ENCODE measurements at places on chromosomes 2 and 18.

- DNase-seq = no peak
These were observed 5.6 kb downstream of the FOSL2 start for GRCh38 chr2:28398101-28398834.

DNA sequence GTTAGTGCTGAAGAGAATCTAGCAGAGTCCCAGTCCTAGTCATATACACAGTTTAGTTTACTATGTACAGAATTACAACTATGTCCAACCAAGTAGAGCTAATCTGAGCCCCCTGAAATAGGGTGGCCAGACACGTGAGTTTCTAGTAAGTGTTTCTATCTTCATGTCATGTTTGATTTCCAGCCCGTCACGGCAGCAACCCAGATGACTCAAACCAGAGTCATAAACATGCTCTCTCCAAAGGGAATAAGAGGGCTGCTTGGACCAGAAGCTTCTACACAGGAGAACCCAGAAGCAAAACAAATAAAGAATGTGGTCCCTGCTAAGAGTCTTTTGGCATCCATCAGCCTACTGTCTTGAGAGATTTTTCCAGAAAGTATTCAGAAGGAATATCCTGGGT lies 64.9 kb upstream of the WIPF1 start:
- DNase-seq = no peak

DNA sequence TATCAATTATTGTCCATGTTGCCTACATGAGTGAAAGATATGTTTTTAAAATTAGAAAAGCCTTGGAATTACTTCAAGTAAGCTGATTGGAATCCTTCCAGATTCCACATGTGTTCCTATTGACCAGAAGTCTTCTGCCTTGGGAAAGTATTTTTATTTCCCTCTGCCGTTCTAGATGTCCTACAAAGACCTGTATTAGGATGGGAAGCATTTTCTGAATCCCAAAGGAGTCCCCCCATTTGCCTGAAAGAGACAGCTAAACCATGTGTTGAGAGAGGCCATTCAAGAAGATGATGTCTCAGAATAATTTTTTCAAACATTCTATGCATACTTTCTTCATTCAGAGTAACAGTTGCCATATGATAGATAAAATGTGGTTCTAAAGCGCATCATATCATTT lies 19.0 kb upstream of the MYO1B start:
- no peak for DNase-seq

DNA sequence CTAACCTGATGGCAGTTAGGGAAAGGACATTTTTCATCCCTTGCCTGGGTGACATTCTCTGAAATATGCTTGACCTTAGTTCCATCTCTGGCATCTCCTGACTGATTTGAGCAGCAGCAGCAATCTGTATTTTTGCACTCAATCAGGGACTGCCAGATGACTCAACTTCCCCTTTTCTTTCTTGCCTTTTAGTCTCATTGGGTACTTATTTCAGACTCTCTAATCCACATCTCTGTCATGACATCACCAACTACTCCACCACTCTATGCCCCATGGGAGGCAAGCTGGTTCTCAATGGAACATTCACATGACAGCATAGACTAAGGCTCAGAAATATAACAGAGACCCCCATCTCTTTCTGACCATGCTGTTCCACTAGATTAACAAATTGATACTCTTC lies 254.2 kb downstream of the RIT2 start:
- DNase-seq = no peak

- no peak for DNase-seq
These were observed 37.7 kb upstream of the TBC1D8 start for GRCh38 chr2:101188683-101189405.

GRCh38 chr2:15094161-15094560 lies 461.6 kb downstream of the LRATD1 start:
- no peak for DNase-seq

- no peak for DNase-seq
These were observed 23.3 kb upstream of the EPAS1 start for GRCh38 chr2:46273919-46274318.

GRCh38 chr2:196971574-196972279 lies 45.2 kb upstream of the PGAP1 start:
- no peak for DNase-seq
